Fibroblast of the aortic adventitia (primary cell): ENCODE measurements at places on chromosomes 11 and 22.

- DNase-seq = no peak
Measured at GRCh38 chr22:24796056-24796455, 10.0 kb upstream of the SGSM1 start.

GRCh38 chr11:27398400-27398770 lies 35.4 kb upstream of the CCDC34 start:
- no peak for DNase-seq

DNA sequence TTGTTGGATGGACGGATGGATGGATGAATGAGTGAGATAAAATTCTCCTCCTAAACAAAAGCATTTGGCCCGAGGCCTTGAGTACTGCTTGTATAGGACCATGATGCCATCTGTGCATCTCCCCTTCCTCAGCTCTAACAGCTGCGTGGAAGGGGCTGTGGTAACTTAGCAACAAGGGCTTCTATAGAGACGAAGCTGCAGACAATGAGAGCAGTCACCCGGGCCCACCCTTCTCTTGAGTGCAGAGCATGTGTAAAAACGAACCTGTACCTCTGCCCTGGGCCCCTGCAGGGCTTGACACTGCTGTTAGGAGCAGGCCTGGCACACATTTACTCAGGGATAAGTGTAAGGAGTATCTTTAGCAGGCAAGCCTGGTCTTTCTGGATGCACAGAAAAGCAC lies 391.5 kb downstream of the CADM1 start:
- no peak for DNase-seq

DNA sequence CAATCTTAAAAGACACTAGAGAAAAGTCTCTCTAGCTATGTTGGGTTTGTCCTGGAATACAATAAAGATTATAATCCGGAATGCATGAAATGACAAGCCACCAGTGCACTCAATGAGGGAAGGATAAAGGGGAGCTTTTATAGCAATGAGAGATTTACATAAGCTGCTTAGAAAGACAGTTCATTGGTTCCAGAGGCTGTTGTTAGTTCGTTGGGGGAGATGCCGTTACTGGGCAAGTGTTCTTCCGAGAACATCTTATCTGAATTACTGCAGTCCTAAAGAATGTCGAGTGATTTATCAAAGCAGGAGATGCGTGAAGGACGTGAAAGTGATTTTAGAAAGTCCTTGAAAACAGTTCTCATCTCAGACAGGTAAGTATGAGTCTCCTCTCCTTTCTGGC lies 33.6 kb downstream of the SYN3 start:
- DNase-seq = no peak

DNA sequence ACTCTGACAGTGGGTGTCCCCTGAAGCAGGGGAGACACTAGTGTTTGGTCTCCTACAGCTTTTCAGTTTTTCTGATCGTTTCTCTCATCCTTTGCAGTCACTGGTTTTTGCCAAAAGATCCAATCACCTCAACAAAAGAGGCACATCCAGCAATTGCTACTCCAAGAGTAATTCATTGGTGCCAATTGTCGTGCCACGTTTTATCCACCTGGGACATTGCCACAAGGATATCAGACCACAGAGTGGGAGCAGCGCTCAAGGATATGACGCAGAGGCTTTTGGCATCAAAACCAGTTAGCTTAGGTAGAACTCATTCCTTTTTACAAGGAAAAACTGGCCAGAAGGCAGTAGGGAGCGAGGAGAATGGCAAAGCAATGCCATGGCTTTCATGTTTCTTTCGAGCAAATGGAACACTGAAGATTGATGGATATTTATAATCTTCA lies 40.9 kb upstream of the BLID start:
- DNase-seq = peak; percentile 91

- no peak for DNase-seq
Measured at GRCh38 chr11:8315463-8315862, 51.8 kb upstream of the LMO1 start.

GRCh38 chr11:108713076-108713790 lies 48.4 kb downstream of the DDX10 start:
- DNase-seq = peak; percentile 39

GRCh38 chr11:130560000-130560780 lies 111.7 kb downstream of the ADAMTS15 start:
- no peak for DNase-seq

DNA sequence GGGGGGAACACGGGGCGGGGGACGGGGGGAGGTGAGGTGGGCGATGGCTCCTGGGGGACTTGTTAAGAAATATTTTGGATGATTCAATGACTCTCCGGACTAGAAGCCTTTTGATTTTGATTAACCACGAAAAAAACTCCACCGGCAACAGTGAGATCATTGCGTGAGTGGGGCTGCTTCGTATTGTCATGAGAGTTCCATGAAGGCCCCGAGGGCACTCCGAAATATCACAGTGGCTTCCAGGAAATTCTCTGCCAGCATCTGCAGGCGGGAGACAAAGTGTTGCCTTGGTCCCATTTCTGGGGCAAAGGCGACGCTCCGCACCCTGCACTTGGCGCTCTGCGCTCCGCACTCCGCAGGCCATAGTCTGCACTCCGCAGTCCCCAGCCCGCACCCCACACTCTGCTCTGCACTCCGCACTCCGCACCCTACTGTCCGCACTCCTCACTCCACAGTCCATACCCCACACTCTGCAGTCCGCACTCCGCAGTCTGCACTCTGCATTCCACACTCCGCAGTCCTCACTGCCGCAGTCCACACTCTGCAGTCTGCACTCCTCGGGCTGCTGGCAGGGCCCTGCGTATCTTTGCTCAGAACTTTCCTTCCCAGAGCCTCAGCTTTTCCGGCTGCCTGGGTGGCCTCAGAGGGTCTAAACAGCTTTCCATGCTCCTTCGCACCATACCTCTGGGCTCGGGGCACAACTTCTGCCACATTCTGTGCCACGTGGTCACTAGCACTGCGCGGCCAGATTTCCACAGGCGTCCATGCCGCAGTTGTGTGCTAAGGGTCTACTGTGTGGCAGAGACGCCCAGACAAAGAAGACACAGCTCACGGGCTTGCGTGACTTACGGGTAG lies 61.1 kb downstream of the LINC01488 start:
- DNase-seq = no peak

GRCh38 chr11:12767027-12767426 lies 92.8 kb downstream of the TEAD1 start:
- DNase-seq = peak; percentile 58

- DNase-seq = no peak
Measured at GRCh38 chr11:18254781-18255361, 6.4 kb upstream of the SAA2 start.

DNA sequence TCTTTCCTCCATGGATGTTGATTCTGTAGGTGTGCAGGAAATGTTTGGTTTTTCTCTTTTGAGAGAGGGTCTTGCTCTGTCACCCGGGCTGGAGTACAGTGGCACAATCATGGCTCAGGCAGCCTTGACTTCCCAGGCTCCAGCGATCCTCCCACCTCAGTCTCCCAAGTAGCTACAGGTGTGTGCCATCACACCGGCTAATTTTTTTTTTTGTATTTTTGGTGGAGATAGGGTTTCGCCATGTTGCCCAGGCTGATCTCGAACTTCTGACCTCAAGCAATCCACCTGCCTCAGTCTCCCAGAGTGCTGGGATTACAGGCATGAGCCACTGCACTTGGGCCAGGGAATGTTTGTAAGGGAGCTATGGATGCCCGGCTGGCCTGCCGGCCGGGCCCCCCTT lies 4.5 kb downstream of the PRR5 start:
- no peak for DNase-seq
